ENCODE measurements at places on chromosomes 13 and 19.
A peak's percentile ranks its signal among the peaks of the same experiment; 100 is the strongest.

- H3K27me3 ChIP-seq = no peaks in the 10 kb centered on the region
- DNase-seq = no peak
- H3K27ac ChIP-seq = no peak overlapping the region
- H3K4me1 ChIP-seq = no peaks in the 10 kb centered on the region
- H3K36me3 ChIP-seq = no peaks in the 10 kb centered on the region
Observed at GRCh38 chr13:66358564-66358963, 871.6 kb downstream of the PCDH9 start.

DNA sequence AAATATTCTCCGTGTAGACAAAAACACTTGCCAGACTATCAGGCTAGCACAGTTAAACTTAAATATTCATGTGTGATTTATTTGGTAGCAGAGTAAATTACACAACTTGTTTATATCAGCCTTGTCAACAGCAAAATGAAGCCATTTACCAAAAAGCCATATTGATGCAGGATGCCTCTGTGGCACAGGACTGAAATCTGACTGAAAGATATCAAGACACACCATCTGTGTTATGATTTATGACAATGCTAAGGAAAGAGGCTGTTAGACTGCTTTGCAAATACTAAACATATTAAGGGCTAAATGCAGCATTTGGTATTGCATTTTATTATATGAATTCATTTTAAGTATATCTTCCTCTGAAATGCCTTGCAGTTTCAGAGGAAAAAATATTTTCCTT lies 44.8 kb upstream of the FNDC3A start:
- H3K27ac ChIP-seq = no peak overlapping the region
- no peak overlapping the region for H3K4me3 ChIP-seq

DNA sequence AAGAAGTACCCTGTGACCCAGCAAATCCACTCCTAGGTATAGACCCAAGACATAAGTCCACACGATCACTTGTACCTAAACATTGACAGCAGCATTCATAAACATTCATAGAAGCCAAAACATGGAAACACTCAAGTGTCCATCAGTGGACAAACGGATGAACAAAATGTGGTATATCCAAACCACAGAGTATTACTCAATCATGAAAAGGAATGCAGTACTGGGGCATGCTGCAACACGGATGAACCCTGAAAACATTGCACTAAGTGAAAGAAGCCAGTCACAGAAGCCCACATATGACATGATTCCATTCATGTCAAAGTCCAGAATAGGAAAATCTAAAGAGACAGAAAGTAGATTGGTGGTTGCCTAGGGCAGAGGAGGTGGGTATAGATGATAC lies 22.8 kb upstream of the CCNE1 start:
- no peak overlapping the region for H3K4me3 ChIP-seq
- H3K4me1 ChIP-seq = peaks cover 10% of the 10 kb centered on the region
- no peak overlapping the region for H3K27ac ChIP-seq
- no peaks in the 10 kb centered on the region for H3K27me3 ChIP-seq

DNA sequence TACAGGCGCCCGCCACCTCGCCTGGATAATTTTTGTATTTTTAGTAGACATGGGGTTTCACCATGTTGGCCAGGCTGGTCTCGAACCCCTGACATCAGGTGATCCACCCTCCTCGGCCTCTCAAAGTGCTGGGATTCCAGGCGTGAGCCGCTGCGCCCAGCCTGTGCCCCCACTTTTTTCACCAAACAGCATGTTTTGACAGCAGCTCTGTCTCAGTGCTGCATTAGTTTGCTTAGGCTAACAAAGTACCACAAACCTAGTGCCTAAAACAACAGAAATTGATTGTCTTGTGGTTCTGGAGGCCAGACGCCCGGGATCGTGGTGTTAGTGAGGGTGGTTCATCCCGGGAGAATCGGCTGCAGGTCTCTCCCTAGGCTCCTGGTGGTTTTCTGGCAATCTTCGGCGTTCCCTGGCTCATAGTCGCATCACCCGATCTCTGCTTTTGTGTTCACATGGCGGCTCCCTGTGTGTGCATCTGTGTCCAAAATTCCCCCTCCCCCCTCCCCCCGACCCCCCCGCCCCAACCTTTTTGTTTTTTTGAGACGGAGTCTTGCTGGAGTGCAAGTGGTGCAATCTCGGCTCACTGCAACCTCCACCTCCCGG lies 30.0 kb downstream of the MYH14 start:
- no peaks in the 10 kb centered on the region for H3K36me3 ChIP-seq
- H3K27ac ChIP-seq = no peak overlapping the region
- DNase-seq = no peak
- no peak overlapping the region for H3K4me3 ChIP-seq
- H3K4me1 ChIP-seq = no peaks in the 10 kb centered on the region

DNA sequence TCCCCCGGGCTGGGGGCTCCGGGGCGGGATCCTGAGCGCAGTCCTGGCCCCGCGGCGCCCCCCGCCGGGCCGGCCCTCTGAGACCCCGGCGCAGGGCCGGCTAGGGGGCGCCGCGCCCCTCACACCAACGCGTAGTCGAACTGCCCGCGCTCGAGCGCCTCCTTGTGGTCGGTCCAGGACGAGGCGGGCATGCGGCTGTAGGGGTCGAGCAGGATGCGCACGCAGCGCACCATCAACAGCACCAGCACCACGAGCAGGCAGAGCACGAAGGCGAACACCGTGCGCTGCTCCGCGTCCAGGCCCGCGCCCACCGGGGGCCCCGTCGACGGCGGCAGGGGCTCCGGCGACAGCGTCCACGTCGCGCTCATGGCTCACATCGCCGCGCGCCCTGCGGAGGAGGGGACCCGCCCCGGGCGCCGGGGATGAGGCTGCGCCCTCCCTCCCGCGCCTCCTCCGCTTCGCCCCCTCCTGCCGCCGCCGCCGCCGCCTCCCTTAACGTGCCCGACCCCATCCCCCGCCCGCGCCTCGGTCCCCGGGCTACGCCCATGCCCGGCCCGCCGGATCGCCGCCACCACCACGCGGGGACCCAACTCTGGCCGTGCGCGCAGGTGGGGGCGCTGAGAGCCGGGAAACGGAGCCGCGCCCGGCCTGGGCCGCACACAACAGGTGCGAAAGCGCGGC lies 624 bp downstream of the CTXN1 start:
- H3K4me1 ChIP-seq = peaks cover 23% of the 10 kb centered on the region
- H3K27me3 ChIP-seq = no peaks in the 10 kb centered on the region
- H3K4me3 ChIP-seq = peak overlapping the region; percentile 73
- H3K27ac ChIP-seq = no peak overlapping the region

DNA sequence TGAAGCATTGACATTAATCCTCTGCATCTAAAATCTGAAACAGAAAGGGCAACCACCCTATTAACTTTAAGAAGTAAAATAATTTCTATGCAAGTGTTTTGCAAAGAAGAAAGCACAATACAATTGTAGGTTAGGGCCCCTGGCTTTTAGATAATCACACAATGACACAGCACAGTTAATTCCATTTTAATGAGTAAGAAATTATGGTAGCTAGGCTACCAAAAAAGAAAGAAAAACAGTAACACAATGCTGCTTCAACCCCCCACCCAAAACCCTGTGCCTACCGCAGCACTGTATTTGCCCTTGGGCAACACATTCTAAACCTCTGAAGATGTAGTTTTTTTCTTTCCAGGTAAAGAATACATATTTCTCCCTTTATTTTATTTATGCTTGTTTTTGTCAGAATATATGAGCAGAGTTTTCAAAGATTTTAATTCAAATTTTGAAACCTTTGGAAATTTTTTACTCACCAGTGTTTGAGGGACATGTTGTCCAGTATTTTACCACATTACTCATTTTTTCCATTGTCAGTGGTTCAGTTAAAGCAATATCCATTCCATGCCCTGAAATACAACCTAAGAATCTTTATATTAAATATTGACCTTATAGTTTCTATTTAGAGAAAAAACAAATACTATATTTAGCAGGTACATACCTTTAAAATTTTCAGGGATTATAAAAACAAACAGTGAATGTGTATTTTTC lies 21.1 kb downstream of the SOHLH2 start:
- no peaks in the 10 kb centered on the region for H3K36me3 ChIP-seq
- H3K4me1 ChIP-seq = no peaks in the 10 kb centered on the region
- no peak overlapping the region for H3K4me3 ChIP-seq
- H3K27ac ChIP-seq = no peak overlapping the region

DNA sequence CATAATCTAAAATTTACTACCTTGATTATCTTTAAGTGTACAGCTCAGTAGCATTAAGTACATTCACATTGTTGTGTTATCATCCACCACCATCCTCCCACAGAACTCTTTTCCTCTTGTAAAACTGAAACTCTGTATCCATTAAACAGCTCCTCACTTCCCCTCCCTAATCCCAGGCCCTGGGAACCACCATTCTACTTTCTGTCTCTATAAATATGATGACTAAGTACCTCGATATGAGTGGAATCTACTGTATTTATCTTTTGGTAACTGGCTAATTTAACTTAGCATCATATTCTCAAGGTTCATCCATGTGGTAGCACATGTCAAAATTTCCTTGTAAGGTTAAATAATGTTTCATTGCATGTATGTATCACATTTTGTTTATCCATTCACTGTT lies 49.0 kb upstream of the POMP start:
- H3K36me3 ChIP-seq = no peaks in the 10 kb centered on the region
- peaks cover 19% of the 10 kb centered on the region for H3K4me1 ChIP-seq
- H3K27me3 ChIP-seq = peaks cover 5% of the 10 kb centered on the region
- no peak overlapping the region for H3K4me3 ChIP-seq
- no peak overlapping the region for H3K27ac ChIP-seq

GRCh38 chr13:99203601-99204579 lies 3.2 kb downstream of the UBAC2 start:
- DNase-seq = no peak
- peak overlapping the region; percentile 87 for H3K27ac ChIP-seq
- H3K36me3 ChIP-seq = peaks cover 56% of the 10 kb centered on the region
- H3K27me3 ChIP-seq = no peaks in the 10 kb centered on the region
- peaks cover 78% of the 10 kb centered on the region for H3K4me1 ChIP-seq
- H3K4me3 ChIP-seq = peak overlapping the region; percentile 63

GRCh38 chr13:20461481-20461859 lies 64.2 kb downstream of the CRYL1 start:
- no peaks in the 10 kb centered on the region for H3K27me3 ChIP-seq
- peaks cover 24% of the 10 kb centered on the region for H3K4me1 ChIP-seq
- no peak overlapping the region for H3K4me3 ChIP-seq
- H3K36me3 ChIP-seq = peaks cover 2% of the 10 kb centered on the region
- H3K27ac ChIP-seq = peak overlapping the region; percentile 76
- DNase-seq = no peak

- no peaks in the 10 kb centered on the region for H3K27me3 ChIP-seq
- peaks cover 12% of the 10 kb centered on the region for H3K36me3 ChIP-seq
- H3K4me1 ChIP-seq = peaks cover 69% of the 10 kb centered on the region
- H3K4me3 ChIP-seq = no peak overlapping the region
- H3K27ac ChIP-seq = peak overlapping the region; percentile 60
- DNase-seq = no peak
Observed at GRCh38 chr19:14510311-14511228, 7.6 kb downstream of the DNAJB1 start.

DNA sequence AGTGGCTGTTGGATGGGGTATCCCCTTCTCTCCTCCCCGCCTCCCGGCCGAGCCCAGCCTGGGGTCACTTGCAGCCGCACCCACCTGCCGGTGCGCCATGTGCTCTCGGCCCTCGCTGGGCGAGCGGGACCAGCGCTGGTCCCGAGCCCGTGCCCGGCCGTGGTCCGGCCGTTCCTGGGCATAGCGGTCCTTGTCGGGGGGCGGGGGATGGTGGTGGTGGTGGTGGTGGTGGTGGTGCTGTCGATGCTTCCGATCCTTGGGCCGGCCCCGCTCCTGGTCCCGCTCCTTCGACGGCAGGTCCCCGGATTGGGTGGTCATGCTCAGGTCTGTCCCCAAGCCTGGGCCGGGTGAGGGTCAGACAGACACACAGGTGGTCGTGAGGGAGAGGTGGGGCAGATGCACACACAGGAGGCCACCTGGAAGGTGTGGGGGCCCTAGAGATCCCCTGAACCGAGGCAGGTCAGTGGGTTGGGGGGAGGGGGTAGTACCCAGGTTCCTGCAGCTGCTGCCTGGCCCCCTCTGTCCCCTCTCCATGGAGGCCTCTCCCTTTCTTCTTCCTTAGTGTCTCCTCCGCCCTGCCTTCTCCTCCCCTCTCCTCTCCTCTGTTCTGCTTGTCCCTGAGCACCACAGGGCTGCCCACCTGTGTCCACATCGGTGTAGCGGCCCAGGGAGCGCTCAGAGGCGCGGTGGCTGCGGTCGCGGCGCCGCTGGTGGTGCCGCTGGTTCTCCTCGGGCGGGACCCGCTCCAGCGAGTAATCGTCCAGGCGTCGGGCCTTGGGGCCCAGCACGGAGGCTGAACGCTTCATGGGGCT lies 58.7 kb downstream of the IER2 start:
- peak overlapping the region; percentile 75 for H3K4me3 ChIP-seq
- no peaks in the 10 kb centered on the region for H3K27me3 ChIP-seq
- no peak for DNase-seq
- peaks cover 25% of the 10 kb centered on the region for H3K4me1 ChIP-seq
- H3K36me3 ChIP-seq = peaks cover 2% of the 10 kb centered on the region

DNA sequence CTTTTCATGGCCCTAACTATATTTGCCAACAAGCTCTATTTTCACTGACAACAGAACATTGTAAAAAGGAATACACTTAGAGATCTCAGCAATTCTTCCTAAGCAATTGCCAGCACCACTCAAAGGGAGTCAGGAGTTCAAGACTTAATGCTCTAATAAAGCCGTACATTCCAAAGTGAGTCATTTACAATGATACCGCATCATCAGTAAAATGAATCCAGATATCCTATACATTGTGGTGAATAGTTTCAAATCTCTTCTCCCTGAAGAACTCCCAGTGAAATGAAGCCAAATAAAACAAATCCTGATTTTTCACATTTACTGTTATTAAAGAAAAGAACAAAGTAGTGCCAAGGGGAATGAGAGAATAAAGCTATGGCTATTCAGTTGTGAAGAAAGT lies 2898.7 kb upstream of the PCDH20 start:
- no peaks in the 10 kb centered on the region for H3K4me1 ChIP-seq
- H3K27me3 ChIP-seq = no peaks in the 10 kb centered on the region
- H3K4me3 ChIP-seq = no peak overlapping the region
- no peak for DNase-seq
- H3K27ac ChIP-seq = no peak overlapping the region

GRCh38 chr13:49271264-49271663 lies 23.5 kb downstream of the CDADC1 start:
- H3K4me3 ChIP-seq = no peak overlapping the region
- H3K27me3 ChIP-seq = no peaks in the 10 kb centered on the region
- H3K4me1 ChIP-seq = no peaks in the 10 kb centered on the region
- peaks cover 6% of the 10 kb centered on the region for H3K36me3 ChIP-seq
- no peak overlapping the region for H3K27ac ChIP-seq

DNA sequence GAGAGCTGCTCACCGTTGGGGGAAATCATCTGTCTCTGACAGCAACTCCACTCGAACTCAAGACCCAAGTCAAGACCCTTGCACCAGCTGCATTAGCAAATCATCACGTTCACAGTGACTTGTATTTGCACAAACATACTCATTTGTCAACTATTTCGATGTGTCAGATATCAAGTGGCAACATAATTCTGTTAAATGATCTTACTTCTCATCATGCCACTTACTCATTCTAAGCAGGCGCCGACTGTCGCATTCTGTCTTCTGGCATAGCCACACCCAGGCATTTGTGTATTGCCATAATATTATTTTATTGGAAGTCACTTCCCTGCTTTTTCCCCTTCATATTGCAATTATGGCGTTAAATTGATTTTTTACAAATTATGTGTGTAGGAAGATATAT lies 23.0 kb upstream of the ATP1A3 start:
- H3K36me3 ChIP-seq = no peaks in the 10 kb centered on the region
- no peaks in the 10 kb centered on the region for H3K27me3 ChIP-seq
- H3K27ac ChIP-seq = no peak overlapping the region

GRCh38 chr13:110521946-110522345 lies 39.6 kb downstream of the RAB20 start:
- H3K27me3 ChIP-seq = no peaks in the 10 kb centered on the region
- no peak for DNase-seq
- peaks cover 43% of the 10 kb centered on the region for H3K4me1 ChIP-seq
- no peak overlapping the region for H3K27ac ChIP-seq

Data from activated CD4-positive, alpha-beta T cell treated with anti-CD3 and anti-CD28 coated beads, Interleukin-2, amount 10 ng/mL, durations not matched to agents 7 days and 5 days (primary cell).